ENCODE measurements at places on chromosomes 4 and X. TPM values are rescaled to one million over a fixed set of nuclear protein-coding genes. Genes with fewer than 3 reads are reported as not detected.

DNA sequence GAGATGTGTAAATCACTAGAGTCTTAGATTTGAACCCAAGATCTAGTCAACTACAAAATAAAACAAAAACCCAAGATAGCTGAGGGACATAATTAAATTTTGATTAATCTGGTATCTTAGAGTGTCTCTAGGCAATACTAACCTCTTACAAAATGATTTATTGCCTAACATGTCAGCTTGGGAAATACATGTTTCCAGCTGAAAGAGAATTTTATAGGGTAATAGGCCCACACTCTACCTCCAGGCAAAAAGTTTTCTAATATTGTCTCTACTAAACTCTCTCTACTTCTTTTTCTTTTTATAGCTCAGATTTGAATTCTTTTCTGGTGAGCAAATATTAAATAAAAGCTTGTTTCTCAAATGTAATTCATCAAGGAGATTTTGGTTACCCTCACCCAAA lies 263.2 kb downstream of the IL15 start:
- no peak overlapping the region for H3K27ac ChIP-seq
- no peaks in the 10 kb centered on the region for H3K27me3 ChIP-seq
- peaks cover 11% of the 10 kb centered on the region for H3K4me1 ChIP-seq
- no peak overlapping the region for H3K4me3 ChIP-seq
- no peaks in the 10 kb centered on the region for H3K36me3 ChIP-seq

DNA sequence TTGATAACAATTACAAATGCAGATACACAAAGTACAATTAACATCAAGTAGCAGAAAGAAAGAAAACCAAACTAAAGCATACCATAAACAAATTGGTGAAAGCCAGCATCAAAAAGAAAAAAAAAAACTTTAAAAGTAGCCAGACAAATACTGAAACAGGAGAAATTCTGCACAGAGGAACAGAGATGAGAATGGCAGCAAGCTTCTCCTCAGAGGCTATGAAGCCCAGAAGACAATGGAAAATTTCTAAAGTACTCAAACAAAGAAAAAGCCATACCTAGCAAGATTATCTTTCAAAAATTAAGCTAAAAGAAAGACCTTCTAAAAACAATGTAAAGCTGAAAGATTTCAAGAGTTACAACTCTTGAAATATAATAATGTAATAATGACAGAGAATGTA lies 471.3 kb downstream of the SPOCK3 start:
- no peak overlapping the region for H3K27ac ChIP-seq
- no peaks in the 10 kb centered on the region for H3K36me3 ChIP-seq
- no peak for DNase-seq
- H3K4me1 ChIP-seq, result no peaks in the 10 kb centered on the region
- H3K27me3 ChIP-seq, result no peaks in the 10 kb centered on the region
- no peak overlapping the region for H3K4me3 ChIP-seq

The MAOA gene
- total RNA-seq, result 4.1 TPM

The CT45A3 gene
- total RNA-seq, result not detected

The CT47B1 gene
- not detected for total RNA-seq

The TLR6 gene
- 7.4 TPM for total RNA-seq
